Skeletal muscle cell (primary cell): ENCODE measurements at places on chromosomes 3 and 15.

GRCh38 chr3:87792198-87792533, 266.6 kb downstream of the CGGBP1 start:
- no peak for DNase-seq

DNA sequence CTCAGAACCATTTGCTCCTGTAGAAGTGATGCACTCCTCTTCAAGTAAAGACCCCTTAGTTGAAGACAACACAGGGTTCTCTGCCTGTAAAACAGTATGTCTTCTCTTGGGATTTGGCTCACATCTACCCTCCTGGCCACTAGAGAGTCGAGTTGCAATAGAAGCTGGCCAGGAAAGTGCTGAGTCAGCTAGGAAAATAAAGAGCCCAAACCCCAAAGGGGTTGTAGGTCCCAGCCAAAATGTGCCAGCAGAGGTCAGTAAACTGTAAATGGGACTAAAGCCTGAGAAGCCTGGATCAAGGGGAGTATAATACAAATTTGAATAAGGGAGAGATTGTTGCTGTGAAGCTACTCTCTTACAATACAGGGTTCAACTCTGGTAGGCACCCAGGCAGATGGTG, 37.2 kb upstream of the THBS1 start:
- no peak for DNase-seq

- DNase-seq: peak; percentile 48
Measured at GRCh38 chr3:5197470-5198312, 10.2 kb downstream of the EDEM1 start.

- DNase-seq: no peak
Measured at GRCh38 chr3:184193991-184194539, 8.1 kb downstream of the ABCF3 start.

GRCh38 chr3:40109641-40110490, 199.6 kb upstream of the EIF1B start:
- no peak for DNase-seq

DNA sequence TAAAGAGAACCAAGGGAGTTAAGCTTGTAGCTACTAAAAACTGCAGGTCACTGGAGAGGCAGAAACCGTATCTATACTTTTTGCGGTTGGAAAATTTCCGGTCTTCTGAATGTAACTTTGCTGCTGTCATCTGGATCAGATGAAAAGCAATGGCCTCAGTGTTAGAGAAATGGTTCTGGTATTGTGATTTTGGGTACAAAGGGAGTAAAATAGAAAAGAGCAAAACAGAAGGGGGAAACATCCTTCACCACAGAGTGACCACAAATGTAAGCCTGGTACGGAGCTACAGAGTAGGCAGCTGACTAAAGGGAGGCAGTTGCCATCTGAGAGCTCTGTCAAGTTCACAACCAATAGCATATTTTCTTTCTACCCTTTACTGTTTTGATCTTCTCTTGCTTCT, 5.6 kb downstream of the CD96 start:
- DNase-seq: no peak

- no peak for DNase-seq
Measured at GRCh38 chr3:150082898-150083654, 112.4 kb upstream of the PFN2 start.

- no peak for DNase-seq
Measured at GRCh38 chr3:3127432-3128010, 781 bp downstream of the TRNT1 start.

DNA sequence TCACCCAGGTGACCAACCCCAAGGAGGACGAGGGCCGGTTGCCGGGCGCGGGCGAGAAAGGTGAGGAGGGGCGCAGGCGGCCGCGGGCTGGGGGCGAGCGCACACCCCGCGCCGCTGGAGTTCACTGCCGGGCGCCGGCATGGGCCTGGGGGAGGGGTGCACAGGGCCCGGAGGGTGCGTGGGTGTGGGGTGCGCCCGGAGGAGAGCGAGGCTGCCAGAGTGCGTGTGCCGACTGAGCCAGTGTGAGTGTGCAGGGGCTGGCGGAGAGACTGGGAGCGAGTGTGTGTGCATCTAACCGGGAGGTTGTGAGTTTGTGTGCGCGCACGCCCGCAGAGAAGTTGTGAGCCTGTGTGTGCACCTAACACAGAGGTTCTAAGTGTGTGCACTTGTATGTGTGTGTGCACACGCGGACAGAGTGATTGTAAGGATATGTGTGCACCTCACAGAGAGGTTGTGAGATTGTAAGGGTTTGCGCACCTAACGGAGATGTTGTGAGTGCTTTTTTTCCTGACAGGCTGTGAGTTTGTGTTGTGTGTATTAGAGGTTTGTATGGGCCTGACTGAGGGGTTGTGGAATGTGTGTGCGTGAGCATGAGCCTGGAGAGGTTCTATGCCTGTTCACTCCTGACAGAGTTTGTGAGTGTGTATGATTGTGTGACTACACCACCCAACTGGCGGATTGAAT, 681 bp downstream of the CTDSPL start:
- DNase-seq: no peak

GRCh38 chr3:102104033-102104432, 254.7 kb downstream of the NFKBIZ start:
- no peak for DNase-seq

GRCh38 chr15:53059273-53060043, 269.3 kb upstream of the ONECUT1 start:
- no peak for DNase-seq

- DNase-seq: no peak
Measured at GRCh38 chr15:58139989-58140522, 1.9 kb downstream of the AQP9 start.

GRCh38 chr15:33644304-33644703, 324.0 kb upstream of the CHRM5 start:
- no peak for DNase-seq

DNA sequence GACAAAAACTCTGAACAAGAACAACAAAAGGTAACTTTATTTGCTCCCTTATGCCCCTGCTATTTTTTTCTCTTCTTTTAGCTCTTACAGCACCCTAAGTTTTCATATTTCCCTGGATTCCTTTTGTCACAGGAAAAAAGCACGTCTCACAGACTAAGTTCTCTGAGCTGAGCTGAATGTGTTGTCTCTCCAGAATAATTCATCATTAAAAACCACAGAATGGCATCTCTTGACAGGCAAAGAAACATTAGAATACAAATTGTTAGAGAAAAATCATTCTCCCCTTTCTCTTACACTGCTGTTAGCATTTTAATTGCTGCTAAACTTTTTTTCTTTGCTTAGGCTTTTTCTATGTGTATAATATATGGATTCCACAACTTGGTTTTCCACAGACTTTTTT, 48.7 kb upstream of the SECISBP2L start:
- no peak for DNase-seq

GRCh38 chr3:163508206-163508605, 1570.1 kb downstream of the SI start:
- DNase-seq: no peak

DNA sequence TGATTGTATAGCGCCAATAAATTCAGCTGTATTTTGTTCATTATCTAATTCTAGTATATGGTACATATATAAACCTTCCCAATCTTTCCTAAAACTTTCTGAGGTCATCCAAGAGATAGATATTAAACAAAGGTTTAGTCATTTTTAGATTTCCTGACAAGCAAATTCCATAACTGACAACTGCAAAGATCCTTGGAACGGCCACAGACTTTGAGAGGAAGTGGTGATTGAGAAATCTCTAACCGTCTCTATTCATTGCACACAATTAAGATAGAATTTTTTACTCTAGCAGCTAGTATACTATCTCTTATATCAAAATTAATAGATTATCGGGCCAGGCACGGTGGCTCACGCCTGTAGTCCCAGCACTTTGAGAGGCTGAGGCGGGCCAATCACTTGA, 4.7 kb downstream of the CSNK1G1 start:
- no peak for DNase-seq
